Muscle of leg (tissue), 16 donors: ENCODE measurements at places on chromosomes 13 and 19. TPM values are rescaled to one million over a fixed set of nuclear protein-coding genes. Genes with fewer than 3 reads are reported as not detected.

The CYP4F2 gene
- not detected for polyA plus RNA-seq

The SNAPC2 gene
- 22.1 TPM for polyA plus RNA-seq

The MADCAM1 gene
- 12.3 TPM for polyA plus RNA-seq

The GALP gene
- not detected for polyA plus RNA-seq

The ZNF83 gene
- 34.0 TPM for polyA plus RNA-seq

The ERICH6B gene
- polyA plus RNA-seq, result 1.8 TPM

The KLK14 gene
- 0.52 TPM for polyA plus RNA-seq

The ZNF442 gene
- polyA plus RNA-seq, result 1.5 TPM

The TMEM238 gene
- 0.31 TPM for polyA plus RNA-seq

The BST2 gene
- polyA plus RNA-seq, result 6.9 TPM

The CGB7 gene
- polyA plus RNA-seq, result 0.34 TPM
